ENCODE measurements at places on chromosomes 2 and 18. TPM values are rescaled to one million over a fixed set of nuclear protein-coding genes. Genes with fewer than 3 reads are reported as not detected.

The MAB21L4 gene
- not detected for polyA plus RNA-seq

The CXCR4 gene
- polyA plus RNA-seq = 2.5 TPM

The CNGA3 gene
- not detected for polyA plus RNA-seq

The ZNF396 gene
- polyA plus RNA-seq = 0.36 TPM

The ANKRD44 gene
- polyA plus RNA-seq = 0.37 TPM

The CAPN14 gene
- 0.15 TPM for polyA plus RNA-seq

DNA sequence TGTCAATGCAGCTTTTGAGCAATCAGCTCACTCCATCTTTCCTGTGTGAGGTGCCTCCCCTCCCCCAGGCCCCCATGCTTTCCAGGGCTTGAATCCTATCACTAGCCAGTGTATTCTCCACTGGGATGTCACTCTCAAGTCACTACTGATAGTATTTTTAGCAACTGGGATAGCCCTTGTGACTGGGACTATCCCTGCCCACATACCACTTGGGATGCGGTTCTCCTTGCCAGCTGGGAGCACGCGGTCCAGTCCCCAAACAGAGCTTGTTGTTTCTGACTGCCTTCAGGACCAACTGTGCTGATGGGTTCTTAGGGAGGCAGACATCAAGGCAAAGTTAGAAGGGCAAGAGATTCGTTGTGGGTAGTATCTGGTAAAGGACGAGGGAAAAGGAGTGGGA lies 134.9 kb downstream of the FAM161A start:
- DNase-seq = no peak

DNA sequence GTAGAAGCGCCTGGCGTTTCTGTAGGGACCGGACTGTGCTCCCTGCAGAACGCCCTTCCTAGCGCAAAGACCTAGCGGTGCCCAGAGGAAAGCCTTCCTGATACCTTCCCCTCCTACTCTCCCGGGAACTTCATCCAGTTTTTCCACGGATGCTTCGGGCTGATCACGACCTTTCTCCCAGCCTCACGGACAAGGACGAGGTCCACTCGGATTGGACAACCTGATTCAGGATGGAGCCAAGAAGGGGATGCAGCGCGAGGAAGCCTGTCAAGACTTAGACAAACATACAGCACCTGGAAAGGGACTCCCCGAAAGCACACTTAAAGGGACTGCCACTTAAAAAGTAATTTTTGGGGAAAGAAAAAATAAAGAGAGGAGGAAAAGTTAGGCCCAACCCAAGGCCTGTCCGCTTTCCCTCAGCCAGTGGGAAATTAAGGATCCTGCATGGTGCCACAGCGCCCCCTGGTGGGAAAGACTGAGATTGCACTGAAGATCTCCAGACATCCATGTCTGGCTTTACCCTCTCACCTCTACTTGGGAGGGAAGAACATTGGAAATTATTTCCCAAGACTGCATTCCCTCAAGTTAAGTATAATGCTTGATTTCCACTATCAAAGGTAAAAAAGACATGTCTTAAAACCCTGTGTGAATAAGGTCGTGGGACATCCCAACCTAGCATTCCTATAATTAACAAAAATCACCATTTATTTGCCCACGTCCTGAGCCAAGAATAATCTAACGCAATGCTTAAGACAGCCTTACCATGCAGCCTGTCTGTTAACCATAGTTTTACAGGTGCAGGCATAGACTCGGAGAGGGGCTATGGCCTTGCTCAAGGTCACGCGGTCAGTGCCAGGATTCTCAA lies 13.4 kb upstream of the COPS8 start:
- DNase-seq = peak; percentile 81

Data from GM23338 (cell line).